ENCODE measurements at places on chromosomes 16 and 17.

GRCh38 chr17:6496116-6496481 lies 51.8 kb downstream of the PIMREG start:
- peak; percentile 52 for DNase-seq

GRCh38 chr16:68499006-68499405 lies 40.1 kb upstream of the ZFP90 start:
- peak; percentile 86 for DNase-seq

DNA sequence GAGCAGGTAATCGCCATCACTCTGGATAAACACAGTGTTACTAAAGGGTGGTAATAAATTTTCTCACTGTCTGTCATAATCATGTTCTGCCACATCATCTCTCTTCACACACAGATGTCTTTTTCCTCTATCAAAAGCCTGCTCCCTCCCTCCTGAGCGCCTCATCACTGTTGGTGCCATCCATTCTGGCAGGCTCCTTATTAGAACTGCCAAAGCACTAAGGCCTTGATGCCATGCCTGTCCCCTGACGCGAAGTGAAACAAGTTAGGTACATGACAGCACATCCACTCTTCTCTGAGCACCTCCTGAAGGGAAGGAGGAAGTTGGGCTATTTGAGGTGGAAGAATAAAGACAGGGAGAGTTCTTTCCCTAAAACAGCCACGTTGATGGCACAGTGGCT lies 38.2 kb upstream of the AXIN2 start:
- DNase-seq, result no peak

DNA sequence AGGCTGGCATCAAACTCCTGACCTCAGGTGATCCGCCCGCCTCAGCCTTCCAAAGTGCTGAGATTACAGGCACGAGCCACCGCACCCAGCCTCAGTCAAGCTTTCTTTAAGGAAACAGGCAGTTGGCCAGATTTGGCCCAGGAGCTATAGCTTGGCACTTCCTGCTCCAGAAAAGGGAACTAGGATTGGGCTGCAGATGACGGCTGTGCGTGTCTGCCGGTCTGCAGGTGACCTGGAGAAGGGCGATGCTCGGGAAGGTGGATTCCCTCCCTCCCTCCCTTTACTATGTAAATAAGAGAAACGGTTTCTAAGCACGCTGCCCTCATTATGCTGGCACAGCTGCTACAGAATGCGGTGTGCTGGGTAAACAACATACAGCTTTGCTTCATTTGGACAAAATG lies 215.9 kb downstream of the RPTOR start:
- DNase-seq, result peak; percentile 77

DNA sequence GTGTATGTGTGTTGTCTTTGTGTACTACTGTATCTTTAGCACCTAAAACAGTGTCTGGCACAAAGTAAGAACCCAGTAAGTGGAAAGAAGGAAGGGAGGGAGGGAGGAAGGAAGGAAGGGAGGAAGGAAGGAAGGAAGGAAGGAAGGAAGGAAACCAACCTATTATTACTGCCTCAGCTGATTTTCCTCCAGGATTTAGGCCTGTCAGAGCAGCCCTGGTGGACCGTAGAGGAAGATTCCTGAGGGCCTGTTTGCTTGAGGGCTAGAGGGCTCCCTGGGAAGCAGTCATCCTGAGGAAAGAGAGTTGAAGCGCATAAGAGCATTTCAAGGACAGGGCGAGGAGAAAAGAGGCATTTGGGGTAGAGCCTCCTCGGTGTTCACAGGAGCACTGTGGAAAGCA lies 61.5 kb downstream of the WSB1 start:
- no peak for DNase-seq

DNA sequence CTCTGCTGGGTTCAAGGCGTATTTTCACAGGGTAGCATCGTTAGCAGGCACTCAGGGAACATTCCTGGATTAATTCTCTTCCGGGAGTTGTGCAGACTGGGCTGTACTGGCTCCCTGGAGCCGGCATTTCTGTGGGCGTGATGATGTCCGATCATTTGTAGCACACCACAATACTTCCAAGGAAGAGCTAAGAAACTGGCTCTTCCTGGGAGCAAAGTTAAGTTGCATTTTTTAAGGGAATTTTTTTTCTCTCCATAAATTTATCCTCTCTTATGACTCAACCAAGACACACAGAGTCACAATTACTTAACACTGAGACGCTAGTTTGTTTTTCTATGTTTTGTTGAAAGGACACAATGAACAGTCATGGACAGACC lies 211.6 kb upstream of the FOXF1 start:
- DNase-seq, result no peak

DNA sequence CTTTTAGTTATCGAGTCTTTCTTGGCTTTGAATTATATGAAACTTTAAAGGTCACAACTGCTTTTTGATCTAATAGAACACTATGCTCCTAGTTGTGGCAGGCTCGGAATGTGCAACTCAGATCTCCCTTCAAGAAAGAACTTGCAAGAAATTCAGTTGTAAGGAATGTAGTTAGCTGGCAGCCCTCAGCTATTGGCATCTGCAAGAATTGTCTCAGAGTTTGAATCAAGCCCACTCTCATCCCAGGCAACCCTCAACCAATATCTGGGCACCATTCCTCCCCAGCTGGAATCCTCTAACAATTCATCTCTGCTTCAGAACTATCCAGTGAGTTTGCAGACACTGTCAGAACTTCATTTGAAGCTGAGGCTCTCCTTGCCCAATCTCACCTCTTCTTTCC lies 447.2 kb downstream of the KIF2B start:
- no peak for DNase-seq

- no peak for DNase-seq
These were observed 2.4 kb downstream of the TUFM start for GRCh38 chr16:28843766-28844165.

DNA sequence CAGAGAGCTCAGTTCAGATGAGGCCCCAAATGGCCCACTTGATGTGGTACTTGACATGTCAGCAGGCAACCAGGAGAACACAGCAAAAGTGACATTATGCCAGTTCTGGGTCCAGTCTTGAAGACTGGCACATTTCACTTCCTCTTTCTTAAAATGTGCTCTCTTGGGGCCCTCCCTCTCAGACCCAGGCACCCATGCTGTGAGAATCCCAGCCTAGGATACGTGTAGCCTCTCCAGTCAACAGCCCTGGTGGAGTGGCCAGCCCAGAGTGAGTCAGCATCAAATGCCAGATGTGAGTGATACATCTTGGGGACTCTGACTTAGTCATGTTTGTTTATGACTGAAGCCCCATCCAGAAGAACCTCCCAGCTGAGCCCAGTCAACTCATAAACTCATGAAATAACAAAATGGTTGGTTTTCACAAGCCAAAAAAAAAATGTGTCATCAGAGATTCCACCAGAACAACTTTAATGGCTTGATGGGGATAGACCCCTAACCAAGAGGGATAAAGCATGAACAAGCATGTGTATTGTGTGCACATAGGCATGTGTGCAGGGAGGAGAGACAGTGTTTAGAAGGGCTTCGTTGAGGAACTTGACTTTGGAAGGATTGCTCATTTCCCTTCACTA lies 82.5 kb upstream of the TNRC6C start:
- DNase-seq, result no peak

DNA sequence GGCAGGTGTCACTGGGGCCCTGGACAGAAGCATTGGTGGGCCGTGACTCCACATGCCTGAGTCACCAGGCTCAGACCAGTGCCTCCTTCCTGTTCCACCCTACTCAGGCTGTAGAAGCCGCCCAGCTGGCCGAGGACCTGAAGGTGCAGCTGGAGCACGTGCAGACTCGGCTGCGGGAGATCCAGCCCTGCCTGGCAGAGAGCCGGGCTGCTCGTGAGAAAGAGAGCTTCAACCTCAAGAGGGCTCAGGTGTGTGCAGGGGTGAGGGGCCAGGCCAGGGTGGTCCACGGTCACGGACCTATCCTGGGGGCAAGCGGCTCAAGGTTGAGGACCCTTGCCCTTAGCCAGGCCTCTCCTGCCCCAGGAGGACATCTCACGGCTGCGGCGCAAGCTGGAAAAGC lies 9.6 kb downstream of the RNF40 start:
- DNase-seq, result no peak

GRCh38 chr17:18111330-18111971 lies 2.9 kb downstream of the MYO15A start:
- no peak for DNase-seq

GRCh38 chr17:46045639-46046038 lies 46.6 kb downstream of the STH start:
- DNase-seq, result peak; percentile 20

DNA sequence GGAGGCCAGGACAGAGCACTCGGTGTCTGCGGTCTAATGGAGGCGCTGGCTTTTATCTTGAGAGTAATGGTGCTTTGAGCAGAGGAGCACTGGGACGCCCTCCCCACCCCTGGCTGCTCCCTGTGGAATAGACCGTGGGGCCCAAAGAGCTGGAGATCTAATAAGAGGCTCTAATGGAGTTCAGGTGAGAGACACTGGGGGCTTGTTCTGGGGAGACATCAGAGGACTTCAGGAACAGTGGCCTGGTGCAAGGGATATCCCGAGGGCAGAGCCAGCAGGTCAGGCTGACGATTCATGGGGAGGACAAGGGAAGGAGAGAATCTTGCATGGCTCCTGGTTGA lies 9.5 kb upstream of the KRT19 start:
- no peak for DNase-seq

GRCh38 chr17:72515291-72516065 lies 394.7 kb downstream of the SOX9 start:
- no peak for DNase-seq

GRCh38 chr17:72714357-72714966 lies 378.0 kb downstream of the SLC39A11 start:
- DNase-seq, result no peak

- peak; percentile 87 for DNase-seq
These were observed 22.1 kb downstream of the SLC7A6 start for GRCh38 chr16:68286153-68287074.

DNA sequence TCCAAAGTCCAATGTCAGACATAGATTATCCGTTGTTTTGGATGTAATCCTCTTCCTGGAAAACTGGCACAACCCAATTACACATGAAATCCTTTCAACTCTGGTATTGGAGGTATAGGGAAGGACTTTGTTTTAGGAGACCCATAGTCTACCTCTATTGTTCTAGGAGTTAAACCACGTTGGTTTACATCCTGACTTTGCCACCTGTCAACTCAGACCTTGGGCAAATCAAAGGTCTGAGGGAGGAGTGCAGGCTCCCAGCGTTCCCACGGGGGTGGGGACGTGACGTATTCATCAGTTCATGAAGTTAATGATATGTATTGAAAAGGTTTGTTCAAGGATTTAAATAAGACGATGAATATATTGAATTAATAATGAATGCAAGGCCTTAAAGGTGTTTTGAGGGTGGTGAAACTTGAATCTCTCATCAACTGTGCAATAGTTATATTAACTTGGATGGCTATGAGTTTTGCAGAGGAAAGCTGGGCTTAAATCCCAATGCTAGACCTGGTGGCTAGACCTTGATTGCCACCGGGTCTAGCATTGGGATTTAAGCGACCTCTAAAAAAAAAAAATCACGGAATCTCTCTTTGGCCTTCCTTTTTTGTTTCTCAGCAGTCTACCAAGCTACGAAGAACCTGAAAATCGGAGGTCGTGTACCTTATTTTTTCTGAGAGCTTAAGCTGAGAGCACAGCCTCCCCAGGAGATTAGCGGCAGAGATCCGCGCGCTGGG lies 744 bp upstream of the NF1 start:
- peak; percentile 38 for DNase-seq

DNA sequence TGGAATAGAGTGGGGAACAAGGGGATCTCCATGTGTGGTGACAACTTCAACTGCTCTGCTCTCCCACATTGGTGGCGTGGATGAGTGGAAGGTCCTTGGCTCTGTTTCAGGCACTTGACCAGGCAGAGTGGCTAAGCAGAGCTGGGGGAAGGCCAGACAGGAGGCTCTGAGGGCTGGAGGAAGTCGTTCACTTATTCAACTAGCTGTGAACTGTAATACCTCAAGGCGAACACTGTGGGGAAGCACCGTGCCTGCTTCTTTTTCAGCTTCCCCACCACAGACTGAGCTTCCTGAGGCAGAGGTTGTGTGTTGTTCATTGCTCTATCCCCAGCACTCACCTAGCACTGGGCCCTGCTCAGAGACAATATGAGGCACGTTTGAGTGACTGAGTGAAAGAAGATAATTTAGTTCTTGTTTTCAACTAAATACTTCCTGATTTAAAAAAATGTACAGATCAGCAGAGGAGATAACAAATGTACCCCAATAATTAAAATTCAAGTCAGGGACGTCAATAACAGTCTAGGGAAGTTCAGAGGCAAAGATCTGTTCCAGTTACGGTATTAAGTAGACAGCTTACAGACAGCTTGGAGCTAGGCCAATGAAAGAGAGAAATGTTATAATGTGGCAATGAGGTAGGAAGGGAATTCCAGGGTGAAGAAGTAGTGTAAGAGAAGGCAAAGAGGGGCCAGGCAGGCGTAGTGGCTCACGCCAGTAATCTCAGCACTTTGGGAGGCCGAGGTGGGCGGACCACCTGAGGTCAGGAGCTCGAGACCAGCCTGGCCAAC lies 34.7 kb downstream of the MYO18A start:
- peak; percentile 85 for DNase-seq

DNA sequence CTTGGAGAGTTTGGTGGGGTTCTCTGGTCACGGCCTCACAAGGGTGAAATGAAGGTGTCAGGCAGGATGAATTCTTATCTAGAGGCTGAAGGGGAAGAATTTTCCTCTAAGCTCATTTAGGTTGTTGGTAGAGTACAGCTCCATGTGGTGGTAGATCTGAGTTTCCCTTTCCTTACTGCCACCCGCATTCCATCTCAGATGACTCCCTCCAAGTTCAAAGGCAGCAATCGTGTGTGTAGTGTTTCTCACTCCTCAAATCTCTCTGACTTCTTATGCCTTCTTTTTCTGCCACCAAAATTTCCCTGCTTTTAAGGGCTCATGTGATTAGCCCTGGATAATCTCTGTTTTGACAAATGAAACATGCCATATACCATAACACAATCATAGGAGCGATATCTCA lies 135.5 kb upstream of the MYOCD start:
- no peak for DNase-seq

DNA sequence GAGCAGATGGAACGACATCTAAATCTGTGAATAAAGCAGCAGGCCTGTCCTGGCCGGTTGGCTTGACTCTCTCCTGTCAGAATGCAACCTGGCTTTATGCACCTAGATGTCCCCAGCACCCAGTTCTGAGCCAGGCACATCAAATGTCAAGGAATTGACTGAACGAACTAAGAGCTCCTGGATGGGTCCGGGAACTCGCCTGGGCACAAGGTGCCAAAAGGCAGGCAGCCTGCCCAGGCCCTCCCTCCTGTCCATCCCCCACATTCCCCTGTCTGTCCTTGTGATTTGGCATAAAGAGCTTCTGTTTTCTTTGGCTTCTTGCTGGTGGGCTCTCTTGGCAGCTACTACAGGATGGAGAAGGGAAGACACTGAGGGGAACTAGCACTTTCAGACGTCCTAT lies 4.1 kb upstream of the RSAD1 start:
- no peak for DNase-seq

- DNase-seq, result no peak
These were observed 168.4 kb downstream of the ZNF423 start for GRCh38 chr16:49687476-49688002.

- no peak for DNase-seq
These were observed 81.2 kb upstream of the GOT2 start for GRCh38 chr16:58815181-58815888.

DNA sequence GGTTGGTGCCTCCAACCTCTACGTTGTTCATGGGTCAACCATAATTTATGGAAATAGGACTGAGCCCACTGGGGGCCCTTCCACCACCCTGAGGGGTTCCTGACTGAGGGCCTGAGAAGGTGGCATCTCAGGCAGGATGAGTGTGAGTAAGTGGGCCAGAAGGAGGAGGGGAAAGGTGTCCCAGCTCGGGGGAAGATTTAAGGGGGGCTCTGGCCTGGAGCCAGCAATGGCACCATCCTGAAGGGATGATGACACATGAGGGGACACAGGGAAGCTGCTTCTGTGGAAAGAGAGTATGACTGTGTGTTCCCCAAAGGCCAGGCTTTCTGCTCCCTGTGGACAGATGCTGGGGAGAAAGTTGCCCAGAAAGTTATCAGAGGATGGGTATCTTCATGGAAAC lies 18.7 kb downstream of the MYL4 start:
- no peak for DNase-seq

Measured in Jurkat, Clone E6-1 (cell line).